ENCODE measurements at places on chromosomes 6 and 20.

DNA sequence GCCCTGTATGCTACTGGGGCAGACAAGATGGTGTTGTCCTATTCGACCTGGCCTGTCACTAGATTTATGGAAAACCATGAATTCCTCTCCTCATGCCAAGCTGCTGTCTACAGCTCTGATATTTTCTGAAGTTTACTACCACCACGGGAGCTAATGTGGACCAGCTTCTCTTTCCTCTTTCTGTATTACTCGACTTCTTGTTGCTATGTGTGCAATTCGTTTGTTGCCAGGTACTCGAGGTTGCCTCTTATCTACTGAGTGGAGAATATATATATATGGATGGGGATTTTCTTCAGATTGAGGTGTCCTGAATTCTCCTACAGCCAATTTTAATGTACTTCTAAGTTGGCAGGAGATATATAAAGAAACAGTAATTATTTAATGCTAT lies 34.7 kb downstream of the MAN1A1 start:
- DNase-seq, result no peak

DNA sequence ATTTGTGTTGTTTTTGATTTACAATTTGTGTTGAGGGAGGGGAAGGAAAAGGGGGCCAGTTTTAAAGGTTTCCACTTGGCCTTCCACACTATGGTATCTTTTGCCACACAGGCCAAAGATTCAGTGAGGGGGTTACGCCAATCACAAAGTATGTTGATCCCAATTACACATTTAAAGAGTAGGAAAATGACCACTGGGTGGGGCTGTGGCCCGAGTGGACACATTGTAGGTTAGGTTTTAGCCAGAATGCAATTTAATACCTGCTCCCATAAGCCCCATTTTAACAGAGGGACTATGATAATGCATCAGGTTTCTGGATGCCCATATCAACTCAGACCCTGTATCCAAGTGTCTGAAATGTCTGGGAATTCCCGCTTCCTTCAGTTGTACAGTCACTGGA lies 15.6 kb downstream of the VGLL2 start:
- DNase-seq, result no peak

GRCh38 chr6:21713481-21713880 lies 119.9 kb downstream of the SOX4 start:
- no peak for DNase-seq

GRCh38 chr20:63431944-63432343 lies 40.5 kb downstream of the KCNQ2 start:
- no peak for DNase-seq

DNA sequence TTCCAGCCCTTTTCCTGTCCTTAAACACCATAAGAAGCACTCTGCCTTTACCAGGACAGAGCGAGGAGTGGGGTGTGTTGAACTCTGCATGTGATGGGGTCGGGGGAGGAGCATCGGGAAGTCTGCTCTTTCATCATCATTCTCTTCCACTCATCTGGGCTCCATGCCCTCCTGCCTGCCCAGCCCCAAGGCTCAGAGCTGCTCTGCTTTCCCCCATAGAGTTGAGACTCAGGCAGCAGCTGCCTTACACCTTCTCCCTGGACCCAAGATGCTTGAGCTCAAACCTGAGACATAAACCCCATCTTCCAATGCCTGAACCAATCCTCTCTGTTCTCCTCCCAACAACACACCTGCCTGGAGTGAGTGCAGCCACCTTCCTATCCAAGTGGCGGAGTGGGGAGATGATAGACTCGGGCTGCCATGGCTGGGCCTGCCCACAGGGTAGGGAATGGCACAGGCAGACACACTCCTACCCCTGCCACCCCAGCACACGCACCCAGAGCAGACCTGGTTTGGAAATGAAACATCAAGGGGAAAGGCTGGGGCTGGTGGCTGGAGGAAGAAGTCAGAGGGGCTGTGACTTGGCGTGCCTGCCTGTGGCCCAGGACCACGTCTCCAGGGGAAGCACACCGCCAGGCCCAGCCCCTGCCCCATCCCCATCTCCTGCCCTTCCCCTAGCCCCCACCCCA lies 28.4 kb downstream of the TFEB start:
- DNase-seq, result no peak

GRCh38 chr20:36158160-36158741 lies 3.7 kb downstream of the EPB41L1 start:
- no peak for DNase-seq

DNA sequence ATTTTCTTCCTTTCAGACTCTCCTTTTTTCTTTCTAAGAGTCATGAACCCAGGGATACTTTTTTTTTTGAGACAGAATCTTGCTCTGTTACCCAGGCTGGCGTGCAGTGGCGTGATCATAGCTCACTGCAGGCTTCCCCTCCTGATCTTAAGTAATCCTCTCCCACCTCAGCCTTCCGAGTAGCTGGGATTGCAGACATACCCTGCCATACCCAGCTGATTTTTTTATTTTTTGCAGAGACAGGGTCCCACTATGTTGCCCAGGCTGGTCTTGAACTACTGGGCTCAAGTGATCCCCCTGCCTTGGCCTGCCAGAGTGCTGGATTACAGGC lies 32.8 kb upstream of the IER3 start:
- no peak for DNase-seq

DNA sequence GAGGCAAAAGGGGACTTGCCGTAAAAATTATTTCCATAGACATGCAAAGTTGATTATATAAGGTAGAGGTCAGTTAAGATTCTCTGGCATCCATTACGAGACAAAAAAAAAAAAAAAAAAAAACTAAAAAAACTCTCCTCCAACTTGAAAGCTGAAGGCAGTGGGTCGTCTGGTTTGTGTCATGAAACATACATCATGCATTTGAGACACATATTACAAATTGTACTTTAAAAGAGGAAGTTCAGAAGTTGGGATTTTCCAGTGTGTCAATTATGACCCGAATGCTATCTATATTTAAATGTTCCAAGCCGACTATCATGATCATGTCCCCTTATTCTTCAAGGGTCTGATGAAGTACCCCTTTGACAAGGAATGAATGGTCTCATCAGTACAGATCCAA lies 125.1 kb downstream of the ZNF217 start:
- DNase-seq, result no peak

DNA sequence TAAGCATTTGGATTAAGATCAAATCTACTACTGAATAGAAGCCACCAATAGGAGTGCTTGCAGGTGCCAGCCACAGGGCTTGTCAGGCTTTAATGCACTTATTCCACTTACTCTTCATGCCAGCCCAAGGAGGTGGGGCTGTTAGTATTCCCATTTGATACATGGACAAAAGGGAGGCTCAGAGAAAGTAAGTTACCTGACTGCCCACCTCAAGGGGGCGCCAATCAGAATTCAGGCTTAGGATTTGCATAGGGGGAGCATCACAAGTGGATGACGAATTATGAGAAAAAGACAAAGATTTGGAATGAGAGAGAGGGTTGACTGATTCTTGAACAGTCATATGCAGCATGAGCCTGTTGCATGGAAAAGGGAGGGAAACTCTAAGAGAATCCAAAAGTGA lies 188.4 kb upstream of the TSHZ2 start:
- DNase-seq, result no peak

- no peak for DNase-seq
Observed at GRCh38 chr6:151796842-151797530, 10.5 kb upstream of the ESR1 start.

DNA sequence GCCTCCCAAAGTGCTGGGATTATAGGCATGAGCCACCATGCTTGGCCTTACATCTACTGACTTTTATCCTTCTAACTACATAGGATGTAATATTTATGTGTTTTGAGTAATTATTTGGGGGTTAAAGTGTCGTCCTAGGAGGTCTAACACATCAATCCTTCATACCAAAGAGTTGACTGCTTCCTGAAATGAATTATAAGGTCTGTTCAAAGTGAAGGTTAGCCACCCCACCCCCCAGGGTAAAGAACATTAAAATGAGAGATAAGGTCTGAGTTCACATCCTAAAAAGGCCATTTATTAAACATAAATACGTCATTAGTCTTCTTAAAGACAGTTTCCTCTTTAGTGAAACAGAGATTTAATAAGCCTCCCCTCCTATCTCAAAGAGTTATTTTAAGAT lies 33.8 kb downstream of the TNFAIP3 start:
- no peak for DNase-seq

- DNase-seq, result no peak
Observed at GRCh38 chr6:129599467-129599866, 110.5 kb downstream of the ARHGAP18 start.

DNA sequence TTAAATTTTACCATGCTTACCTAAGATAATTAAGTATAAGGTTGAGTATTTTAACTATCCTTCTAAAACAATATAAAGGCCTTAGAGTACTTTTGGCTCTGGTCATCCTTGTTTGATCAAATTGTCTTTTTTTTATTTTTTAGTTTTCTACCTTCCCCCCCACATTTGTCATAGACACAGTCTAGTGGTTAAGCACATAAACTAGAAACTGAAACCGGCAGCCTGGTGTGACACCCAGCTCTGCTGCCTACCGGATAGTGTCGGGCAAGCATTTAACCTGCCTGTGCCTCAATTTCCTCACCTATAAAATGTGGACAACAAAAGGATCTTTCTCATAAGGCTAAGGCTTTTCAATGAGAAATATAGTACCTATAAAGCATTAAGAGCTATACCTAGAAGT lies 21.6 kb upstream of the TULP4 start:
- DNase-seq, result no peak

GRCh38 chr6:140970485-140970884 lies 1162.2 kb upstream of the GJE1 start:
- no peak for DNase-seq

- DNase-seq, result no peak
Observed at GRCh38 chr6:165880686-165881085, 217.6 kb upstream of the PDE10A start.
